ENCODE measurements at places on chromosomes 1 and 21.

GRCh38 chr1:239443361-239443760 is 57.0 kb downstream of the CHRM3 start:
- DNase-seq: no peak

- DNase-seq: no peak
Measured at GRCh38 chr1:11806307-11806936, 431 bp downstream of the CLCN6 start.

- no peak for DNase-seq
Measured at GRCh38 chr1:39737546-39738169, 1.0 kb upstream of the PPIE start.

GRCh38 chr1:91499904-91500755 is 521 bp upstream of the CDC7 start:
- DNase-seq: no peak

DNA sequence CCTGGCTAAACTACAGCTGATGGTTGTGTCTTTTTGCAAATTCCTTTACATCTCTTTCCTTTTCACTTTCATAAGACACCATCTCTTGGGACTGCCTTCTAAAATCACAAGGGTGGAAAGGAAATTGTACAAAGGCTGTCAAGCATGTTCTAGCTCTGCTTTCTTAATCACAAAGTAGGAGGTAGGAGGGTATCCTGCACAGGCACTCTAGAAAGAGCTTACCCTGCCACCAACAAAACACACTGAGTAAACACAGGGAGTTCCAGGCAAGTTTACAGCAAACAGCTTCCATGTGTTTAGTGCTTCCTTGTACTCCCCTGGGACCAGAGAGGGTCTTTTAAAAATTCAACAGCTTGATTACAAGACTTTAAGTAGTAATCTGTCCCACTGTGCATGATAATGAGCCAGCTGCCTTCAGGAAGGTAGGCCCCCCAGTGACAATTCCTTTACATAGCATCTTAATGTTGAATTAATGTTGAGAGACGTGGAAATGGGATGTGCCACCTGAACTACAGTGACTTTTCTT is 2.4 kb downstream of the PLPP3 start:
- no peak for DNase-seq

DNA sequence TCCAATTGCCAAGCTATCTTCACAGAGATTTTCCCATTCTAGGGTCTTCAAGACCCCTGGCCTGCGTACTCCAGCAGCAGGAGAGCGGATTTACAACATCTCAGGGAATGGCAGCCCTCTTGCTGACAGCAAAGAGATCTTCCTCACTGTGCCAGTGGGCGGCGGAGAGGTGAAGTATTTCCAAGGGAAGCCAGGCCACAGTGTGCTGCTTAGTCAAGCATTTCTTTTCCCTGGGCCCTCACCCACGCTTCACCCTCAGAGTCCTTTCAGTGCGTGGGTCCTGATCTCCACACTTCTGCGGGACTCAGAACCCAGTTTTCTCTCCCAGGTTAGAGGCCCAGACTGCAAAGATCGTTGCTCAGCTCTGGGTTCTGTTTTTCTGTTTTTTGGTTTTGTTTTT is 13.1 kb downstream of the CDCA8 start:
- DNase-seq: no peak

- no peak for DNase-seq
Measured at GRCh38 chr1:243850452-243851256, 611 bp upstream of the AKT3 start.

- DNase-seq: no peak
Measured at GRCh38 chr1:114103992-114104391, 49.7 kb downstream of the SYT6 start.

DNA sequence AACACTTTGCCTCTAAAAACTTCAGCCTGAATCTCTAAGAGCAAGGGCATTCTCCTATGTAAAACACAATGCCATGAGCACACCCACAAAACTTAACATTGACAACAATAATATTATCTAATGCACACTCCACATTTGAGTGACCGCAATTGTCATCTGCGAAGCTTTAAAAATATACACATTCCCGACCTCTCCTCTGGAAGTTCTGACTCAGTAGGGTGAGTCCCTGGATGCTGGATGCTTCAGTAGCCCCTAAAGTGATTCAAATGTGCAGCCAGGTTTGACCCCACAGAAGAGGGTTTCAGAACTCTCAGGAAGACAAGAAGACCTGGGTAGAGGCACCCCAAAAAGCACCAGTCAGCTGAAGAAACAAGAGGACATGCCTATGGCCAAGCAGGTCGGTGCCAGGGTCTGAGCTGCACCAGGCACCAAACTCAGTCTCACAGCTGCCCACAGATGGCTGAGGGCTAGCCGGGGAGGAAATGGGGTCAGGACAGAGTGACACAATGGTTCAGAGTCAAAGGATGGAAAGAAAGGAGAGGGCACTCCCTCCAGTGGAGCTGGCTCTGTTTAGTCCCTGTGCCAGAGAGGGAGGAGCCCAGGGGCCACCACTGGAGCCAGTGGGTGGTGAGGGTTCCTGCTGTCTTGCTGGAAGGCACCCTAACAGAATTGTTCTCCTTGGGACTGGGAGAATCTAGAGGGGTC is 17.4 kb downstream of the PIK3C2B start:
- DNase-seq: no peak

DNA sequence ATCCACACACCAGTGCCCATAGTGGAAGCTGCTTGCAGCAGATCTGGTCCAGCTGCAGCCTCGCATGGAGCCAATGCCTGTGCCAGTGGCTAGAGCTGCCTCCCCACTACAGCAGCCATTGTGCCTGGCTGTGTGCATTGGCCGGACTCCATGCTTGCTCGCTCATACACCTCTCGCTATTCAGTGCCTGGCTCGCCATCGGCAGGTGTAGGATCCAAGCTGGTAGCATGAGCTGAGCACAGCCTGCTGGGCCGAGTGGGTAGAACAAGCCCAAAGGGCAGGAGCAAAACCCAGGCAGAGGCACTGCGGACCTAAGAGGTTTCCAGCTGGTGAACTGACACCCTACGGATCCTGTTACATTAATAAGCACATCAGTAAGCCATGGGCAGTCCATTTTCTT is 1184.1 kb downstream of the AMY1C start:
- no peak for DNase-seq

DNA sequence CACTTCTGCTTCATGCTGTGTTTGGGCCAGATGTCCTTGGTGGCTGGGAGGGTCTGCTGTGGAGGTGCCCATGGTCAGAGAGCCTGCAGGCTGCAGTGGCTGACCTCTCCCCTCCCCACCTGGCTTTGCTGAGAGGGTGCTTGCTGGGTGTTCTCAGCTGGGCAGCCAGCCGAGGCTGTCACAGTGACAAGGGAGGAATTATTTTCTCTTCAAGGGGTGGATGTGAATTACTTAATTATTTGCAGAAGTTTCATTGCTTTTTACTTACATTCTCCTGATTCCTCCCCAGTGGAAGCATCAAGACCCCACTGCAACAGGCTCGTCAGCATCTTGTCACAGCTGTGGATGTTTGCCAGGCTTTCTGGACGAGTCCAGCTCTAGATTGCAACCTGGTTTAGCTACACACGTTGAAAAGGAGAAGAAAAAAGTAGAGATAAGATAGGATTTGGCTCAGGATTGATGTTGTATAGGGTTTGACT is 70.3 kb downstream of the GALNT2 start:
- DNase-seq: no peak

GRCh38 chr1:172882791-172883386 is 167.9 kb downstream of the TNFSF18 start:
- DNase-seq: no peak

DNA sequence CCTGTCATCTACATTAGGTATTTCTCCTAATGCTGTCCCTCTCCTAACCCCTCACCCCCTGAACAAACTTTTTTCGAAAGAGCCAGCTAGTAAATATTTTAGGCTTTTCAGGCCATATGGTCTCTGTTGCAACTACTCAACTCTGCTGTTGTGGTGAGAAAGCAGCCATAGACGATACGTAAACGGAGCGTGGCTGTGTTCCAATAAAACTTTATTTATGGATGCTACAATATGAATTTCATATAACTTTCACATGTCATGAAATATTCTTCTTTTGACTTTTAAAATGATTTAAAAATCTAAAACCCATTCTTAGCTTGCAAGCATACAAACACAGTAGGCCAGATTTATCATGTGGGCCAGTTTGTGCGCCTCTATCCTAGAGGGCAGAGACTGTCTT is 11.2 kb upstream of the RPS6KA1 start:
- DNase-seq: no peak

GRCh38 chr21:37392441-37392840 is 25.9 kb downstream of the DYRK1A start:
- no peak for DNase-seq

GRCh38 chr1:94739521-94740061 is 80.6 kb upstream of the SLC44A3 start:
- no peak for DNase-seq

DNA sequence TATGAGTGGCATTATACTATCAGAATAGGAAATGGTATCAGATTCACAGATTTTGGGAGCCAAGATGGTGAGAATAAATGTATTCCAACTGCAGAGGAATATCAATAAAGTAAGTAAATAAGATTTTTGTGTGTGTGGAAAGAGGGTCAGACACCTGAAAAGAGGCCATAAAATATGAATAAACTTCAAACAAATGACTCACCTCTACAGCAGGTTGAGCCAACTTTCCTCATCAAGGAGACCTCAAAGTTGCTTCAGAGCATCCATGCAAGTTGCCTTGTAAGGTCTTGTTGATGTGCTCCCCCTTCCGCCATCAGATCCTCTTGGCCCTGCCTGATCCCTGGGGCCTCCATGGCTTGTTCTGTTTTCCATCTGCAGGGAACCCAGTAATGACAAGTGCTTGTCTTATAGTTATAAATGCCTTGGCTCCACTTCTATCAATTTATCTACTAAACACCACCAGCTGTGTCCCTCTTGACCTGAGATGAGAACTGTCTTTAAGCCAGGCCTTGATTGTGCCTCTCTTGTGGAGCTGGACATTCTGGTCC is 775.6 kb downstream of the LTN1 start:
- no peak for DNase-seq

- no peak for DNase-seq
Measured at GRCh38 chr21:42221581-42222345, 2.8 kb downstream of the ABCG1 start.

GRCh38 chr1:205774198-205775014 is 876 bp downstream of the RAB29 start:
- no peak for DNase-seq

DNA sequence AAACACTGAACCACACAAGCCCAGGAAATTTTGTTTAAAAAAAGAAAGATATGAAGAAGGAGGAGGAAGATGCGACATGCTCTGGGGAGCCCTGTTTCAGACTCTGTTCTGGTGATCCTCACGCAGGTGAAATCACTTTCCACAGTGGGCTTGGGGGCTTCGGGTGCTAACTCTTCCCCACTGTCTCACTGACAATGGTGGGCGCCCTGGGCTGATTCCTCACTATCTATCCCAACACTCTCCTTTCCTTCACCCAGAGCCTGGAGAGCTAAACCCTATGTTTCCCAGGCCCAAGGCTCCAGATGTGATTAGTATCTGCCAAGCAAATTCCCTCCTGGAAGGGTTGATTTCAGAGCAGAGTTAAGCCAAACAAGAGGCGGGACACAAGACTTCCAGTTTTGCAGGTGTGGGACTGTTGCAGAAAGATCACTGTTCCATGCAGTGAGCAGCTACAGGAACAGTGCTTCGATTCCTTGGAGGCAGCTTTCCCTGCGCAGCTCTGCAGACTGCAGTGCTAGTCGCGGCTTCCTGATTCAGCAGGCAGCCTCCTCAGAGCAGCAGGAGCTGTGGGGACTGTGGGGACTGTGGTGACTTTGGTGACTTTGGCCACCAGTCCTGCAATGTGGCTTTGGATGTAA is 168.3 kb downstream of the RHOU start:
- no peak for DNase-seq

- no peak for DNase-seq
Measured at GRCh38 chr1:87495870-87496269, 167.2 kb downstream of the LMO4 start.

DNA sequence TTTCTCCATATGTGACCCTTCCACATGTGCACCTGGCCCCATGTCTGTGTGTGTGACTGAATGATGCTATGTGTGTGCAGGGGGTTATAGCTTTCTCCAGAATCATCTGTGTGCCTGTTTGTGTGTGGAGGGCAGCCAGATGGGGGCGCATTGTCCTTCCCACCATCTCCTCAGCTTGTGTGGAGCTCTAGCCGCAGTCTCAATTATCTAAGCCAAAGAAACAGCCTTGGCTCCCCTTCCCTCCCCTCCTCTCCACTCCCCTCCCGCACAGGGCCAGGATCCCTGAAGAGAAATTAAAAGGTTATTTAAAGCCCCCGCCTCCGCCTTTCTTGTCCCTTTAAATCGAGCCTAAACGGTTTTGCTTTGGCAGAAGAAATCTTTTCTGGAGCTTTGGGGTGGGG is 1.8 kb upstream of the DMBX1 start:
- no peak for DNase-seq

DNA sequence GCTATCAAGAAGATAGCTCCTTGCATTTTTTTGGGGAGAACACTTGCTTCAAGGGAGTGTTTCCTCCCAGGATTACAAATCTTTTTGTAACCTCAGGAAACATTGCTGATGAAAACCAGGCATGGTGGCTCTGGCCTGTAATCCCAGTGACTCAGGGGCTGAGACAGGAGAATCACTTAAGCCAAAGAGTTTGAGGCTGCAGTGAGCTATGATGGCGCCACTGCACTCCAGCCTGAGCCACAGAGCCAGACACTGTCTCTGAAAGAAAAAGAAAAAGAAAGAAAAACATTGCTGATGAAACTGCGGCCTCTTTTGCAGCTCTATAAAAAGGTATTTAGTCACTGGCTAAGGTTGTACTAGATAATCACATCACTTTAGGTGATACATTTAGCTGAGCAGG is 7.3 kb downstream of the RNU1-2 start:
- DNase-seq: no peak

GRCh38 chr1:113109908-113110554 is 37.0 kb downstream of the LRIG2 start:
- DNase-seq: no peak

DNA sequence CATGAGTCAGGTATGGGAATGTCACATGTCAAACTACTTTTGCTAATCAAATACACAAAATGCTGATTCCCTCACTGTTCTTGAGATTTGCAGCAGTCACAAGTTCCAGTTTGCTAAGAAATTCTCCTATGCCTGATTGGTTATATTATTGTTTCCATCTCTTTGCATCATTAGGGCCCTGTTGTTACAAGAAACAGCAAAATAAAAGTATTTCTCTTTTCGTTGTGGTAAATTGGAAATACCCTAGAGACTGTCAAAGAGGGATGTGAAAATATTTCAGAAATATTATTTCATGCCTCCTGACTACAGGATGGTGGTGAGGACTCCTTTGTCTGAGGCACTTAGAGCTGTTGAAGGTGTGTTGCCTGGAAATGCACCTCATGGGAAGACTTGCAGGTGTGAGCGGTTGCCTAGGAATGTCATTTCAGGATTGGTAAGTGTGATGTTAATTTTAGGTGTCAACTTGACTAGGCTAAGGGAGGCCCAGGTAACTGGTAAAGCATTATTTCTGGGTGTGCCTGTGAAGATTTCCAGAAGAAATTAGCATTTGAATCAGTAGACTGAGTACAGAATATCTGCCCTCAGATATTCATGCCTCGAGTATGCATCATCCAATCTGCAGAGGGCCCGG is 117.4 kb downstream of the ROR1 start:
- DNase-seq: no peak

DNA sequence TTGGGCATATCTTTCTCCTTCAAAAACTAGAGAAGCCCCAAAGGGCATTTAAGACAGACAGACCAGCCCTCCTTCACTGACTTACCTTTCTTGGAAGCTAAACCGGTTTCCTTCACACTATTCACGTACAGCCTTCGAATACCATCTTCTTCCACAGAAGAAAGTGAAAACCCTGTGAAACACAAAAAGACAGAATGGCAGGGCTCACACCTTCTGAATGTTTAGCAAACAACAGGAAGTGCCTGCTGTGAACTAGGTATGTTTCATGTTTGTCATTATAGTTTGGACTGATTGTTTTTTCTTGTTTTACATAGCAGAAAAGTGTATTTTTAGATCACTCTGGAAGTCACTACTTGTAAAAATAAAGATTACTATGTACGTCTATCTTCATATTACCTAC is 148.6 kb upstream of the KRTAP19-8 start:
- no peak for DNase-seq
